ENCODE measurements at places on chromosomes 3 and 15.

DNA sequence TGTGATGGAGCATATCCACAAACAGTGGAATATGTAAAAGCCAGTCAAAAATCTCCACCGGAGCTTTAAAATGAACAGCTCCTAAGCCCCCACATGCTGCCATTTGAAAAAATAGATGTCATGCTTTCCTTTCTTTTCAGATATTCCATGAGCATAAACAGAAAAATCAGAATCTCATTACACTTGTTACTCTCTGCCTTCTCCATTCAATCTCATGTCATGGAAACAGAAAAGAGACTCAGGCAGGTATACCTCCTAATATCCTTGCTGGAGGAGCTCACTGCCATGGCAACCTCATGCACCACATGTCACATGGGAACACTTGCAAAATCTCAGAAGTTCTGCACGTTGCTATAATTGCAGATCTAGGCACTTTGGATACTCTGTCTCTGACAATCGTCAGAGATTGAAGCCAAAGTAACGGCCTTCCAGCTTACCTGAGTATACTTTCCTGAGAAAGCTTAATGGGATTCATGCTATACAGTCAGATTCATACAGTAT lies 317.0 kb upstream of the ADAMTS9 start:
- DNase-seq: no peak

- no peak for DNase-seq
These were observed 139.7 kb upstream of the TPM1 start for GRCh38 chr15:62902821-62903220.

GRCh38 chr3:46093966-46094365 lies 66.7 kb upstream of the XCR1 start:
- DNase-seq: no peak

GRCh38 chr3:102443021-102443420 lies 8.2 kb downstream of the ZPLD1 start:
- no peak for DNase-seq

GRCh38 chr15:77717333-77717990 lies 84.8 kb upstream of the LINGO1 start:
- DNase-seq: no peak

DNA sequence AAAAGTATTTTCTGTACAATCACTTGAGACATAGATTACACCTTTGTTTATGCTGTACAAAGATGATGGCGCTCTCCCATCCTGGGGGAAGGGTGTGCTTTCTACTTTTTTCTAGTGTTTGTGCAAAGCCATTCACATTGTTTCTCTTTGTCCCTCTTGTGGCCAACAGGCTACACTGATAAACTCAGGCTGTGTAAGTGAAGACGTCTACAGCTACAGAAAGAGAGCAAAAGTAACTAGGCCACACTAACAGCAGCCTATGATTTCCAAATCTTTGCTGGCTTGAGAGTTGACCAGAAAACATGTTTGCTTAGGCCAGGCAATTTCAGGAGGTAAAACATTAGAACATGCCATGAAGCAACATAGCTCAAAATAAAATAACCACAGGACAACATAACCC lies 75.1 kb downstream of the FOXB1 start:
- DNase-seq: no peak

DNA sequence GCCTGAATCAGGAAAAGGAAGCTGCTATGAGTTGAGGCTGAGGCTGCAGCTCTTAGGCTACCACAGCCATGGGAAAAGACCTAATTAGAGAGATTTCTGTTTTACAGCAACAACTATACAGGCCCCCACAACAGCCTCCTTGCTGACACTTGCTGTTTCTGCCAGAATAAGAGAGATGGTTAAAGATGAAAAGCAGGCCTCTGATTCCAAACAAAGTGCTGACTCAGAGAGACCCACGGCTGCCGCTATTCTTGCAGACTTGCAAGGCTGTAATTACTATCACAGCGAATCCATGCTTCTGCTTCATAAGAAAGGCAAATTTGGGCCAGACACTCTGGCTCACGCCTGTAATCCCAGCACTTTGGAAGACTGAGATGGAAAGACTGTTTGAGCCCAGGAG lies 41.8 kb downstream of the MCF2L2 start:
- DNase-seq: no peak

- no peak for DNase-seq
These were observed 13.7 kb downstream of the EEFSEC start for GRCh38 chr3:128166971-128167453.

- no peak for DNase-seq
These were observed 94.4 kb downstream of the SLCO3A1 start for GRCh38 chr15:91947683-91948608.

DNA sequence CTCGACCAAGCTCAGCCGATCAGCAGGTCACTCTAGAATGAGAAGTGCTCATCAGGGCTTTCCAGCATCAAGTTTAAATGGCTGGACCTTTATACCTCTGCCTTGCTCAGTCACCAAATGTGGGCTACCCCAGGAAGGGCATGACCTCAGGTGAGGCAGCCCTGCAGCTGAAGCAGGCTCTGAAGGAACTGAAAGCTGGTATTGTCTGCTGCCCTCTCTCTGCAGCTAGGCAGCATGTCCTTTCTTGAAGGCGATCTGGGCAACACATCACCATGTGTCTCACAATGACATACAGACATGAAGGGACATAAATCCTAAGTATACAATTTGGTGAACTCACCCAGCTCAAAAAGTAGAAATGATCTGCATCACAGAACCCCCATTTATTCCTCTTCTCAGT lies 38.7 kb upstream of the ARID3B start:
- no peak for DNase-seq

DNA sequence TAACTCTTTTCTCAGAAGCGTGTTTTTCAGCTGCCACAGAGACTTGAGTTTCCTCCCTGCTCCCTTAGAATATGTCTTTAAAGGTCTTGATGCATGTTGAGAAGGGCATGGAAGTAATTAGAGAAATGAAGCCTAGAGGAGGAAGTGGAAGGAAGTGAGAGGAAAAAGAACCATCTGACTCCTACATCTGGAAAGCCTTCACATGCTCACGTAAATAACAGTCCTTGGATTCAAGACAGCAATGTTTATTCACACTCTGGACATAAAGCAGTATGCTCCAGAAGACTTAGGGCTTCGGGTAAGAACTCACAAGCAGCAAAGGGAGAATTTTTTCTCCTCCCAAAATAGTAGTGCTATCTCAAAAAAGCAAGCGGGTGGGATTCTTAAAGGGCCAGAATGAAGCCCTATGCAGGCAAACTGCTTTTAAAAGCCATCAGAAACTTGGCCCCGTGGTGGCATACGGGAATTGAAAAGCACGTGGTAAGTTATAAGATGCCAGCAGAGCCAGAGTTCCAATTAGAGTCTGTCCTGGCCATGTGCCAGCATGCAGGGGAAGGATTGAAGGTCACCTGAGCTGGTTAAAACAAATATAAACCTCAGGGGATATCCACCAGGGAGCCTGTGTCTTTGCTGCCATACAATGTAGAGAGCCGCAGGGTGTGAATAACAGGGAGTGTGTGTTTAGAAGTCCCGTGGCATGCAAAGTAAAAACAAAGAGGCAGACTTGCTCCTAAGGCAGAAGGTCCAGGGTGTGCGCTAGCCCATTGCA lies 380.8 kb upstream of the NDN start:
- DNase-seq: no peak

DNA sequence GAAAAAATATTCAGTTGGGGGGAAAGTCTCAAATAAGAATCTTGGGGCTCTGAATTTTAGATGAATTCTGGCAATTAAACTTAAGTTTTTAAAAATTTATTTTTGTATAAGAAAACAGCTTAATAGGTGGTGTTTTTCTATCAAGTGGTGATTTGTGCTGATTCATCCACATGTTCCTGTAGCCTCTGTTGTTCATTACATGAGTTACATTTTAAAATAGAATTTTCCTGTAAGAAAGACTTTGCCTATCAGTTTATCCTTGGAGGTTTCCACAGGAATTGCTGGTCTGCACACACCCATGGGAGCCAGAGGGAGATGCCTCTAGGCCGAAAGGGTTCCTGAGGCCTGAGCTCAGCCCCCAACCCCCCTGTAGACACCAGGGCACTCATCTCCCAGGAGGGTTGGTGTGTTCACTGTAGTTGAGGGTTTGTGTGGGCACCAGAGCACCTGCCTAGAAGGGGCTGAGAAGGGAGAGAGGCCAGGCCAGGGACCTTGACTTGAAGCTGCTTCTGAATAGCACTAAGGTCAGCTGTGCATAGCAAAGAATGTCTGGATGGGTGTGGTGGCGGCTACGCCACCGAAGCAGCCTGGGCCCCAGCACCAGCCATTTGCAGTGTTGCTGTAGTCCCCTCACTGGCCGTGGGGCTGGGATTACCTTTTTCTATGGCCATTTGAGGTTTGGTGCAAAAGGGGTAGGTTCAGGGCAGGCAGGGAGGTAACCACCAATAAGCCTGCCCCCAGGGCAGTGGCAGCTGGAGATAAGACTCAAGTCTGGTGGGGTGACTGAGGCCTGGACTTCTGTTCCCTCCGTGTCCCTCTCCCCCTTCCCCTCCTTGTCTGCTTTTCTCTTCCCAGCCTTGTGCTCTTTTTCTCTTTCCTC lies 11.9 kb downstream of the DNAJA4 start:
- DNase-seq: no peak

DNA sequence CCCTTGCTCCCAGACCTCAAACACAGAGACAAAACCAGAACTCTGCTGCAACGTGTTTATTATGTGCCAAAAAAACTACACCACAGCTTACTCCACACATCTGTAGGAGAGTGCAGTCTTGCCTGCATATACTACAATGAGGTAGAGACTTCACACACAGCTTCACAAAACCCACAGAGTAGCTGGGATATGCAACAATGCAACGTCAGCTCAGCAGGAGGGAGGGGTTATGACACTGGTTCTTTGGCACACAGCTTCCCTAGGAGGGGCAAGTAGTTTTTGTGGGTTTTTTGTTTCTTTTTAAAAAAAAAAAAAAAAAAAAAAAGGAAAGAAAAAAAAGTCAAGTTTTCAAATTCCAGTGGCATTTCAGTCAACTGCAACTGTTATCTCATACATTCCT lies 2.9 kb upstream of the RPS17 start:
- no peak for DNase-seq

DNA sequence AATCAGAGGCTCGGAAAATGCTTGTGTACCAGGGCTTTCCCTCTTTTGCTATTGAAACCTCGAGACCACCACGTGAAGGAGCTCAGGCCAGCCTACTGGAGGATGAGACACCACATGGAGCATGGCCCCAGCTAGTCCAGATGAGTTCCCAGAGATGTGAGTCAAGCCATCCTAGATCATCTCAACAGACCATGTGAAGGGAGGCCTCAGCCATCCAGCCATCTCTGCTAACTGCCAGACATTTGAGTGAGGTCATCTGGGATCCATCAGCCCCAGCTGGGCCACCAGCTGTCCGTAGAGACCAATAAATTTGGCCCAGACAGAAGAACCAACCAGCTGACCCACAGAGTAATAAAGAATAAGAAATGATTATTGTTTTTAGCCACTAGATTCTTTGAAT lies 62.8 kb upstream of the PROK2 start:
- DNase-seq: no peak

DNA sequence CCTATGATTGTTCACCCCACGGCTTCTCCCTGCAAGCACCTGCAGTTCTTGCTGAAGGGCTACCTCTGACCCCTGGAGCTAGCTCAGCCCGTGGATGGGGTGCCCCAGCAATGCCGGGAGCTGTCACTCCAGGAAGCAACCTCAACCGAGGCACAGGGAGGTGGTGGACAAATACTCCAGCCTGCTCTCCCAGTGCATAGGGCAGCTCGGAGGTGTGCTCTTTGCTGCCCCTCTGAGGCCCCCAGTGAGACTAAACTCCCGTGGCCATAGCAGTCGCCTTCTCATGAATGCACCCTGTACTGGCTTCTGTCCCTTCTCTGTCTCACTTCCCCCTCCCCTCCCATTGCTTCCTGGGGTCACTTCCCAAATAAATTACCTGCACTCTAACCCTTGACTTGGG lies 48.5 kb downstream of the LINGO1 start:
- DNase-seq: no peak

DNA sequence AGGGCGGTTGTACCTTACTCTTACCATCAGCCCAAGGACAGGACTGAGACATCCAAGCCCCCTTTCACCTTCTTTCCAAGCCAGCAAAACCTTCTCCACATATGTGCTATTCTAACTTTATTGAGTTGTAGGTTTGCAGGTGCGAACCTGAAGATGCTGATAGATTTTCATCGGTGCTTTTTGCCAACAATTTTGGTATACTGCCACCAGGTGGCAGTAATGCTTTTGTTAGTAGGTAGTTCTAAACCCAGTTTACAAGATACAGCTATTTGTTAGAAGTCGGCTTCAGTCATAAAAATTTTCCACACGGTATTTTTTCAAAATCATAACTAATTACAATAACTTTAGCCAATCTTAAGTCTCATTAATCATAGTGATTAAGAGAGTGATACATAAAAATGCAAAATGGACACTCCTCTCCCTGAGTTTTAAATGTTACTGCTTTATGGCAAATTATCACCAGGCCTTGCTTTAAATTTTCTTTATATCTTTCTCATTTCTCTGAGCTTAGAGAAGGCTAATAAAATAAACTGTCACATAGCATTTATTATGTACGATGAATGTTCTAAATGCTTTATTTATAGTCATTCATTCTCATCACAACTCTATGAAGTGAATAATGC lies 636 bp downstream of the TBC1D21 start:
- no peak for DNase-seq

- DNase-seq: no peak
These were observed 13.2 kb downstream of the PRR23E start for GRCh38 chr3:127206154-127206553.

DNA sequence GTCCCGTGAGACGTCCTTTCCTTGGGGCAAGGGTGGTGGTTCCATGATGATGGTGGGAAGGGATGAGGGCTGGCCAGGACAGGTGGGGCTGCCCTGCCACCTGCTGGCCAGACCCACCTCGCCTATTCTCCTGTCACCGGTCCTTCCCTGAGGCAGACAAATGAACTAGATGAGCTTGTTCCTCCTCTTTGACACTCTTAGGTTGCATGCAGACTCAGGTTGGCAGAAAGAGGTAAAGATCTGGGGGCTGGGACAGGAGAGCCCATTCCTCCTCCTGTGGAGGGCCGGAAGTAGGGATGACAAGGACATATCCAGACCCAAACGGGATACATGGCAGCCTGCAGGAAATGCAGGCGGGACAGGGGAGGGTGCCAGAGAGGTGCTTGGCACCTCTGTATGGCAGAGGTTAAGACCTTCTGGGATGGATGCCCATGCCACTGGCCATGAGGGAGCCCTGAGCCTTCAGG lies 38.6 kb downstream of the ACSBG1 start:
- DNase-seq: no peak

GRCh38 chr3:99485286-99485685 lies 153.1 kb upstream of the COL8A1 start:
- no peak for DNase-seq

All from stimulated activated CD8-positive, alpha-beta memory T cell treated with anti-CD3 and anti-CD28 coated beads, Interleukin-7, amount 100 ng/mL, for 1 hour (primary cell).